ENCODE measurements at places on chromosomes 13 and 19.

DNA sequence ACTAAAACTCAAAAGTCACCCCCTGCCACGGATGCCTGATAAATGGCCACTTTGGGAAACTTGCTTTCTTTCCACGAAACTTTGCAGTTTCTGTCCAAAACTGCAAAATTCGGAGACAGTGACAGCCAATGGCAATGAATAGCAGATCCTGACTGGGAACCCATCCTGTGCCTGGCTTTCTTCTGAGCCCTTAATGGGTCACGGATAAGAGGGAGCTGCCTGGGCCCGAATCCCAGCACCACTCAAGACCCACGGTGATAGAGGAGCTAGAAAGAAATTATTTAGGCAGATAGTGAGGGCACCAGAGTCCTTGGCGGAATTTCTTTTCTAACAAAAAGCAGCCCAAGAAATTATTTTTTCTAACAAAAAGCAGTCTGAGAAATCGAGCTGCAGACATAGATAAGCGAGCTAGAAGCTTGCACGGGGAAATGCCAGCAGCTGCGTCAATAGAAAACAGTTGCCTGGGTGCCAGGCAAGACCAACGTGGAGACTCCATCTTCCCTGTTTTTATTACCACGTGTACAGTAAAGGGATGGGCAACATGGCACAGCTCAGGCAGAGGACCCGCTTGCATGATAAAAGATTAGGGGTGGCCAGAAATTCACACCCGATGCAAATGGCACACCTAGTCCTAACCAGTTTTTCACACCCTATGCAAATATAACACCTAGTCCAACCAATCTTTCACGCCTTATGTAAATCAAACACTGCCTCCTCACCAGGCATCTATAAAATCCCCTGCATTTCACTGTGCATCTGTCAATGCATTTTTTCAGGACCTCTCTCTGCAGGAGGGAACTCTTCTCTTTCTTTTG, 7.1 kb upstream of the HSH2D start:
- no peak for DNase-seq

DNA sequence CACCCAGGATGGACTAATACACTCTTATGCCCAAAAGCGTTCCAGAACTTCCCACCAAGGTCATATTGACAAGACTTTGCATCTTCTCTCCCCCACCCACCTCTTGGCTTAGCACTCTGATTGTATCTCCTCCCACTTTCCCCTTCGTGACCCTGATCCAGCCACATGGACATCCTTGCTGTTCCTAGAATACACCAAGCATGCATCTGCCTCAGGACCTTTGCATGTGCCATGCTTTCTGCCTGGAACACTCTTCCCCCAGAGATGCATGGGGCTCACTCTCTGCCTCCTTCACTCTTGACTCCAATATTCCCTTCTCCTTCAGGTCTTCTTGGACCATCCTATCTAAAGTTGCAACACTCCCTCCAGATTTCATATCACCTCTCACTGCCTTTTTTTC, 16.2 kb upstream of the LAIR1 start:
- DNase-seq: no peak

GRCh38 chr13:73974051-73974450, 160.2 kb downstream of the KLF12 start:
- DNase-seq: no peak

- DNase-seq: no peak
Measured at GRCh38 chr13:36059321-36059720, 71.9 kb downstream of the DCLK1 start.

- no peak for DNase-seq
Measured at GRCh38 chr13:72303941-72304746, 423.3 kb downstream of the MZT1 start.

DNA sequence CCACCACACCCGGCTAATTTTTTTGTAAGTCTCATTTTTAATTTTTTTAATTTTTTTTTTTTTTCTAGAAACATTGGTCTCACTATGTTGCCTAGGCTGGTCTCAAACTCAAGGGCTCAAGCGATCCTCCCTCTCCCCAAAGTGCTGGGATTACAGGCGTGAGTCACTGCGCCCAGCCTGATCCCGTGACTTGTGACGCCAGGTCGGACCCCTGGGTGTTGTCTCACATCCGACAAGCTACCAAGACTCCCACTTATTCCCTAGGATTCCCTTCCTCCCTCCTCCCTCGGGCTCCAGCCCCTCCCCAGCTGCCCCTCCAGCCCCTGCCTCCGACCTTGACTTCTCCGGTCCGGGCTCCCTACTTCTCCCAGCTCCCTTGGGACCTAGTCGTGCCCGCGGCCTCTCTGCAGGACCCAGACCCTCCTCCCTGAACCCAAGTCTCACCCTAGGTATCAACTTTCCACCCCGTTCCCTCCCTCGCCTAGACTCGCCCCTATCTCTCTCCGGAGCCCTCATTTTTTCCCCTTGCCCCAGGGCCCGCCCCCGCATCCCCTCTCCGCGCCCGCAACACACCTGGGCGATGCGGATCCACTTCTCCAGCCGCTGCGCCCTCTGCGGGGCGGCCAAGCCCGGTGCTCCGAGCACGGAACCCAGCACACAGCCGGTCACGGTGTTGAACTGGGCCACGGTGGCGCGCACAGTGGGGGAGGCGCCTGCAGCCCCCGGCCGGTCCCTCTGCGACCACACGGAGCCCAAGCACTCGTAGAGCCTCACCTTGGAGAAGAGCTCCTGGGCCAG, 13.1 kb downstream of the RGL3 start:
- no peak for DNase-seq

- no peak for DNase-seq
Measured at GRCh38 chr13:42891591-42891990, 100.5 kb downstream of the EPSTI1 start.

DNA sequence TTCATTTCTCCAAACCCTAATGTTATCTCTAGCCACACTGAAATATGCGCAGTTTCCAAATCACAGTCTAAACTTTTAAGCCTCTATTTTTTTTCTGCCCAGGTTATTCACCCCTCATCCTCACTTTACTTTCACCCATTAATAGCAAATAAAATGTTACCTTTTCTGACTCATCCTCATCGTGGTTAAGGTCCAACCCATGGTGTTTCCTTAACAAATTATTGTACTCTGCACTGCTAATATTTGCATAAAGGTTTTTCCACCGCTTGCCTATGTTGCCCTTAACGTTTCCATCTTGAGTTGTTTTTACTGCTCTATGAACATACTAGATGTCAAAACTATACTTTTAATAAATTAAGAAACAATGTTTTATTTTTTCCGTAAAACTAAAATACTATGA, 780.9 kb upstream of the KLHL1 start:
- DNase-seq: no peak

GRCh38 chr19:44949550-44949949, 3.7 kb downstream of the APOC2 start:
- DNase-seq: no peak

- DNase-seq: no peak
Measured at GRCh38 chr13:112772929-112773328, 83.1 kb downstream of the ATP11A start.

- no peak for DNase-seq
Measured at GRCh38 chr13:29498426-29499040, 97.0 kb downstream of the SLC7A1 start.

- no peak for DNase-seq
Measured at GRCh38 chr13:77019756-77020155, 7.2 kb downstream of the FBXL3 start.

DNA sequence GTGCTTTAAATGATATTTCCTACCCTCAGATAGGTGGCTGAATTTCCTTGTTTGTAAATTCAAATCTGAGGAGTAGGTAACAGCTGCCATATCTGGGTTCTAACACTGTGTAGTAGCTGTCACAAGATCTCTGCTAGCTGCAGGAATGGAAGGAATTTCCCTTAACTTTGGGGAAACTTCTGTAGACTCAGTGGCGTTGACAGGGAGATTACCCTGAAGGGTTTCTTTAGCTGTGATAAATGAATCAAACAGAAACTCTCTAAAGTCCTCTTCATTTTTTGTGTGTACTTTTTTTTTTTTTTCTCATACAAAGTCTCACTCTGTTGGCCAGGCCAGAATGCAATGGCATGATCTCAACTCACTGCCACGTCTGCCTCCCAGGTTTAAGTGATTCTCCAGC, 5.3 kb upstream of the EPSTI1 start:
- DNase-seq: no peak

DNA sequence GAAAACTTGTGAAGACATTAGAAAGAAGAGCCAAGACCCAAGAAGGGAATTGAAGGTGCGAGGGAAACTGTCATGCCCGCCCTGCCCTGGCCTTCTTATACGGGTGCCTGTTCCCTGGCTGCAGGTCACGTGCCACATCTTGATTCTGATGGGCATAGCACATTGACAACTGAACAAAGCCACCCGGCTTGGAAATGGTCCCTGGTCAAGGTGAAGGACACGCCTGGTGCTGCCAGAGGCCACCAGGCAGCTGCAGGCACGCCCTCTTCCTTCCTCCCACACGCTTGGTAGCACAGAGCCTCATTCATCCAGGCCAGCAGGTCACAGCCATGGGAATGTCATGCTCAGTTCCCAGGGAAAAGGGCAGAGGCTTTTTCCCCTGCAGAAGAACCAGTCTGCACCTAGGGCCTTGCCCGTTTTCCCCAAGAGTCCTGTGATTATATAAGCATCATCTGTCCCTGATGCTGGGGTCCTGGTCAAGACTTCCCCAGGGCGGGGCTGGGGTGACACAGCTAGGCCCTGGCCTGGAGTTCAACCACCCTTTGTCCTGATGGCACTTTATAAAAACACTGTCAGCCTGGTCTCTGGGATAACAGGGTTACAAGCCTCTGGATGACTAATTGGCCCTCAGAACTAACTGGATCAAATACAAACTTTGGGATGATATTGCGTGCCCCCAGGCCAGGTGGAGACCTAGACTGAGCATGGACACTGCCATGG, 56.0 kb downstream of the CDADC1 start:
- no peak for DNase-seq

GRCh38 chr19:40309666-40310065, 24.5 kb upstream of the AKT2 start:
- no peak for DNase-seq

GRCh38 chr13:93246069-93246468, 19.5 kb downstream of the GPC6 start:
- no peak for DNase-seq

GRCh38 chr13:51541809-51542258, 42.4 kb upstream of the WDFY2 start:
- no peak for DNase-seq

DNA sequence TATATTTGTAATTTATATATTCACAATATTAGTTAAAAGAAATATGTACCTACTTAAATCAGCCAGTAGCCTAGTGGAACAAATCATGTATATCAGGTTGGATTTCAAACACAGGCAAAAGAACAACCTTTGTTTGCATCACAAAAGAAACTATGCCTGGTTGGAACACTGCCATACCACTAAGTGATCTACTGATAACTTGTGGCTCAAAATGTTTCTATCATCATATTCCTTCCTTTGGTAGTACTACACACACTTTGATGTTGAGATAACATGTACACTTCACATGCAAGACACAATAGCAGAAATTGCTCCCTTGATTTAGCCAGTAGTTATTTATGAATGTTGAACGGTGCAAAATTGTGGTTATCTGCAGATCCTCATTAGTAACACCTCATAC, 146.0 kb upstream of the GPC6 start:
- no peak for DNase-seq

DNA sequence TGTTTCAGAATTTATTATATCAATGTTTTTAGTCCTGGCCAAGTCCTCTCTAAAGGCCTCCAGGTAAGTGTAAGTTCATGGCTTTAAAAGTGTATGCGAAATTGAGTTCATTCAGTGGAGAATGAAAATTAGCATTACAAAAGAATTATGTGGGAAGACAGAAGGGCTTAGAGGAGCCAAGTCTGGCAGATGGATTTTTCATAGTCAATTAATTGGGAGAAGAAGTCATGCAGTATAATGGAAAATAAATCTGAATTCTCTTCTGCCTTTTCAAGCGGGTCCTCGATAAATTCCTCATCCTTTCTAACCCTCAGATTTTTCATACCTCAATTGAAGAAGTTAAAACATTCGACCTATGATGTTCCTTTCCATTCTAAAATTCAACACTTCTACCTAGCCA, 394.2 kb downstream of the ITGBL1 start:
- DNase-seq: no peak

- no peak for DNase-seq
Measured at GRCh38 chr19:55836340-55836739, at the start of gene NLRP4. TSS of gene NLRP4 (plus strand) at chr19:55836540. CDS start at chr19:55852081, 15,541 bp downstream.

DNA sequence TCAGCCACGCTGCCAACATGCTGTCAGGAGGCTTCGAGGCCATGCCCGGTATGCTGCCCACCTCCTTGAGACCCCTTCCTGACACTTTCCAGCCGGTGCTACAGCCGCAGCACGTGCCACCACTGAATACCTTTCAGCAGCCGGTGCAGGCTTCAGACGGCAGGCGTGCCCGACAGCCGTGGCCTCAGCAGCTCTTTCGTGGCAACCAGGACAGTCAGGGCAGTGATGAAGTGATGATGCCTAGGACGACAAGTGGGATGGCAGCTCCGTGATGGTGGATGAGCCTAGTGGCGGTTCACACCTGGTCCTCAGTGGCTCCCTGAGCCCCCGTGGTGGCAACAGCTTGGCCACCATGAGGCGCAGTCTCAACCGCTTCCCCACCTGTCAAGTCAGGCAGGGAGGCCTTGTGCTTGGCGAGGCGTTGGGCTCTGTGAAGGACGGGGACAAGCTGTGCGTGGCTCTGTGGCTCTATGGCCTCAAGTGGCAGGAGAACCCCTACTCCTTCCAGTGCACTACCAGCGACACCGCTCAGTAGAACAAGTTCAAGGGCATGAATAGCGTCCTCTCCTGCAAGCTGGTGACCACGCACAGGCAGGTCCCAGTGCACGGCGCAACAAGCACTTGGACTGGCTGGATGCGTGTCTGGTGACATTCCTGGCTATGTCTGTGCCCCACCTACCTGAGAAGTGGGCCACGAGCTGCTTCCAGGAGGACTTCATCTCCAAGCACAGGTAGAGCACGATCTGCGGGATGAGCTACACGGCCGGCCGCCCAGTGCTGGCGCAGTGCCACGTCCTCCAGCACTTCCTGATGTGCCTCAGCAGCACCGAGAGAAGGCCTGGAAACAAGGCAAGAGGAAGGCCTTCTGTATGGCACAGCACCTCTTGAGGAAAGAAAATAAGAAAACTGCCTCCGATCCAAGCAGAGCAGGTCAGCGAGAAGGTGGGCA, 18.2 kb upstream of the ZNF14 start:
- no peak for DNase-seq

DNA sequence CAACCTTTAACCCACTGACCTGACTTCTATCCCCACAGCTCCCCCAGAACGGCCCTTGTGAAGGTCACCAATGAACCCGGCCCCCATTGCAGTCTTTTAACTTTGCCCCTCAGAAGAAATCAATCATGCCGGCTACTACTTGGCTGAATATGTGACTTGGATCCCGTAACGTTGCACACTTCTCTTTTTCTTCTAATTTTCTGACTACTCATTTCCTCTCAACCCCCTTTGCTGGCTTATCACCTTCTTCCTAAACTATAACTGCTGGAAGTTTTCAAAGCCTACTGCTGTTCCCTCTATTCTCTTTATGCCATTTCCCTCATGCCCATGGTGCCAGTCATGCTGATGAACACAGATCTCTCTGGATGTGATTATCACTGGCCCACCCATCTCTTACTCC, 367.6 kb downstream of the DNAJC15 start:
- DNase-seq: no peak

- no peak for DNase-seq
Measured at GRCh38 chr13:97505017-97505416, 71.0 kb downstream of the RAP2A start.

- DNase-seq: no peak
Measured at GRCh38 chr13:31772231-31772630, 32.9 kb downstream of the RXFP2 start.
